ENCODE measurements at places on chromosomes 4 and X. TPM values are rescaled to one million over a fixed set of nuclear protein-coding genes. Genes with fewer than 3 reads are reported as not detected.

The TMEM35A gene
- not detected for total RNA-seq

DNA sequence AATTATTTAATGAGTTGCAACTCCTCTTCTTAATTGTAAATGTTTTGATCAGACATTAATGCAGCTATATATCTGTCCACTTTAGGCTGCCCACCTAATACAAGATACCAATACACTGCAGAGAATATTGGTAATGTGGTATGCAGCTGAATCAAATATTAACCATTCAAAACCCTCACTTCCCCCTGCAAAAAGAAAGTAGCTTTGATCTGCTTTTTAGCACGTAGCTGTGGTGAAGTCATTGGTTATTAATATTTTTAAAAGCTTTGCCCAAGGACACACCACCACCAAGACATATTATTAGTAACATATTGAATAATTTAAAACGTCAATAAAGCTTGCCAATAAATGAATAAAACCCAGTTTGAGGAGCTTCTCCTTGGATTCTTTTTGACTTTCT lies 28.6 kb upstream of the CYP2U1 start:
- DNase-seq = no peak

DNA sequence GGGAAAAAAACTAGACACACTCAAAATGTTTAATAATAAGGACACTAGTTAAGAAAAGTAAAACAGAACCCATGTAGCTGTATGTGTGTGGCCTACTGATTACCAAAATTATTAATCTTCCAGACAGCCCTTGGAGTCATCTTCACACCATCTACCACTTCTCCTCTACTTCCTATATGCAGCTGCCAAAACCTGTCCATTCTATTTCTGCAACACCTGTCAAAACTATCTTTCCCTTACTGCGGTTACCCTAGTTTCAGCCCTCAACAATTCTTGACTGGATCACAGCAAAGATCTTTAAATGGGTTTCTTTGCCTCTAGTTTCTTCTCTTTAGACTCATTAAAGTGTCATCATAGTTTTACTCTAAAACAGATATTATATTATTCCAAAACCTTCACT lies 72.6 kb downstream of the GPR82 start:
- no peak for DNase-seq

DNA sequence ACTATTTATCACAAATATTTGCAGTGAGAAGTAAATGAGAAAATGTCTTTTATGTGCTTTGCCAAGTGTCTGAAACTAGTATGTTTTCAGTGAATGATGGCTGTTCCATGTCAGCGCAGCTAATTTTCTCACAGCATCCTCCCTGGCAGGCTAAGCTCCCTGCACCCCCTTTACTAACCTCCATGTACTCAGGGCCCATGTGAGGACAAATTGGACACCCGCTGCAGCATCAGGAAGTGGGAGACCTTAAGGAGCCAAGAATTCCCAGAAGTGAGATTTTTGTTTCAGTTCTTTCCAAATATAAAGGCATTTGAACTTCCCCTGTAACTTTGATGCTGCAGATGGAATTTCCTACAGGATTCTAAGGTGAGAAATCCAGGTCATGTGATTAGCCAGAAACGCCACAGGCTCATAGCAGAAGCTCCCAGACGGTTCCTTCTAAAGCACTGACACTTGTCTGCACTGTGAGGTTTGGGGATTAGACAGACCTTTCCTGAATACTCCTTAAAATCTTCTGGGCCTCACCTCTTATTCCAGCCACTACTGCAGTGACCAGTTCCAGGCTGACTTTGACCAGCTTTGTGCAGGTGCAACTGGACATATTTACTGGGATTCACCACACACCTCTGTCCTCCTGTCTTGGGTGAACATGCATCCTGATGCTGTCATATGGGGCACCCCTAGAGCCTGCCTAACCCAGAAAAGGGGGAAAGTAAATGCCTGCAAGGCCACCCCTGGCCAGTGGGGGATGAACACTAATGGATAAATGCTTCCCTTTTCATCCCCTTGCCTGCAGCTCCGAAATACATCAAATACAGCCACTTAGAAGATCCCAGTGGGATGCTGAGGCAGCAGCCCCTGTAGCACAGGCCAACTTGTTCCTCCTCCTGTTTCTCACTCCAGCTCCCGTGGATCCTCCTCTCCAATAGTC lies 45.9 kb downstream of the LGI2 start:
- DNase-seq = no peak

DNA sequence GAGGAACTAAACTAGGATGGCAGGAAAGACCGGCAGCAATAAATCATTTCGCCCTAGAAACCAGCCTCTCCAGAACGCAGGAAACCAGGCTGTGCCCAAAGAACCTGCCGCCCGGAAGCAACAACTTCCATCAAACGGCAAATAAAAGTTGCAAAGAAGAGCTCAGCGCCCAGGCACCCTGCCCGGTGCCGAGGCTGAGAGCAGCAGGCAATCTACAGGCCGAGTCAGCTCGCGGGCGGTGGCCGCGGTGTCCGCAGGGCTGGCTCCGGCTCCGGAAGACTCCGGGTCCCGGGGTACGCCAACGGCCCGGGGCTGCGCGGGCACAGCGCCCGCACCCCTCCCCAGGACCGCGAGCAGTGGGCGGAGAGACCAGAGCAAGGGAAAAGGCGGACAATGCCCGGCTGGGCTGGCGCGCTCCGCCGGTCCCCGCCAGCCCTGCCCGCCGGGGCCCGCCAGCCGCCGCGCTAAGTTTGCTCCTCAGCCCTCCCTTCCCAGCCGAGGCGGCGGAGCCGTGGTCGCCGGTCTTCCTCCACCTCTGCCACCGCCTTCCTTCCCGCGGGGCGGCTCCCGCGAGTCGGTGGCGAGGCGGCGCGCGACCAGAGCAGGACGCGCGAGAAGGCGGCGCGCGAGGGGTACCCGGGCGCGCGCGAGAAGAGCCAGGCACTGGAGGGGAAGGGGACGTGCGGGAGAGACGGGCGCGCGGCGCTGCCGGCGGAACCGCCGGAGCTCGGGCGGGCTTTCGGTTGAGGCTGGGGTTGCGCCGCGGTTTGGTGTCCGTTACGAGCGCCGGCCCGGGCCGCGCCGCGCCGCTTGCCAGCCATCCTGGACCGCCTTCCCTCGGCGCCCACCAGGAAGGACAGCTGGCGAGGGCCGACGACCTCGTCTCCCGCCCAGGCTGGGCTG lies 733 bp downstream of the FRYL start:
- peak; percentile 77 for DNase-seq

The BCORL1 gene
- 8.2 TPM for total RNA-seq

- no peak for DNase-seq
These were observed 1074.0 kb upstream of the LCORL start for GRCh38 chr4:19095491-19096046.

- DNase-seq = no peak
These were observed 907.6 kb downstream of the FSTL5 start for GRCh38 chr4:161256172-161256571.

DNA sequence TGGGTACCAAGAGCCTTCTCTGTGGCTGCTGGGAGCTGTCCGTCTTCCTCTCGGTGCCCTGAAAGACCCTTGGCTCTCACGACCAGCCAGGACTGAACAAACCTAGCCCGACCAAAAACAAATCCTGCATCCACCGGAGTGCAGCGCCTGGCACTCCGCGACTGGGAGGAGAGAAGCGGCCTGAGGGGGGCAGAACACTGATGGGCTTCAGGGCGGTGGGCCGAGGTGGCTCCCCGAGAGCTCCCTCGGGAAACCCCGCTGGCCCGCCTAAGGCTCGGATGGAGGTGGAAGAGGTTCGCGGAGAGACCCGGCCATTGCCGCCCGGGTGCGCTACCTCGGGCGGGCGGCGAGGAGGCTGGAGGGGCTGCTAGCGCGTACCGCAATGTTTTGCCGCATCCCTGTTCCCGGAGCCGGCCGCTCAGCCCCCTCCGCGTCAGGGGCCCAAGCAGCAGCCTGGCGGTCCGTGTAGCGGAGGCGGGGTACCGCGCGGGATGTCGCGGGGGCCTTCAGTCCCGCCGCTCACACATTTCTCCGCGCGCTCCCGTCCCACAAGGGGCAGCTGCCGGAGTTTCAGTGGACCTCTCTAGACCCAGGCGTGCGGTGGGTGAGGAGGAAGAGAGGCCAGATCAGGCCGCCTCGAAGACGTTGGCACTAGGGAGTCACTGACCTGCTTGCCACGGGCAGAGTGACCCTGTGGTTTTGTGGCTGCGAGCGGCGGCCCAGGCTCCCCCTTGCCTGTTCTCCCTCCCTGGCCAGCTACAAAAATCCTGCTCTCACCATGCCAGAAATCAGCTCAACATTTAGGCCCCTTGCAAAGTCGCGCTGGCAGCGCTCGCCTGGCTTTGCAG lies 2.2 kb downstream of the SLITRK4 start:
- no peak for DNase-seq

DNA sequence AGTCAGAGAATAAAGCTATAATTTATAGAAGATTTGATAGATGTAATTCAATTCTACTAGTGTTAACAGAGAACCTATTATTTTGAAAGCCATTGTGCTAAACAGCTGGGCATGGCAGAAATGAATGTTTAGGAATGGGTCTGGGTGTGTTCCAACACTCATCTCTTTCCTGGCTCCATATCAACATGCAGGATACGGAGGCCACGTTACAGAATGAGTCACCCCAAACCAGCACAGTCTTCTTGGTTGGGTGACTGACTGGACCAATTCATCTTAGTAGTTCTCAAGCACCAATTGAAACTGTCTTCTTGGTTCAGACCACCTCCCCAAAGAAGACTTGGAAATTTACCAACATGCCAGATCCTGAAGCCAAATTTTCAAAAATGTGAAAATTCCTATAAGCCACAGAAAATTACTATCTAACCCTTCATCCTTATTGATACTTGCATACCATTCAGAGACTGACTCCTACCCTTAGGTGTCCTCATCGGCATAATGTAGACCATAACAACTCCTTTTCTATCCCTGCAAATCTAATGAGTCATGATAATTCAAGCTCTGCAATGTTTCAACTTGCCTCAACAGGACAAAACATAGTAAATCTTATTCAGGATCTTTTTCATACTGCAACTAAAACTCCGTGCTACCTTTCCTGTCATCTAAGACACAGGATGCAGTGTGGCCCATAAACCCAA lies 52.0 kb upstream of the ATOH1 start:
- DNase-seq = no peak

The CSAG3 gene
- not detected for total RNA-seq

DNA sequence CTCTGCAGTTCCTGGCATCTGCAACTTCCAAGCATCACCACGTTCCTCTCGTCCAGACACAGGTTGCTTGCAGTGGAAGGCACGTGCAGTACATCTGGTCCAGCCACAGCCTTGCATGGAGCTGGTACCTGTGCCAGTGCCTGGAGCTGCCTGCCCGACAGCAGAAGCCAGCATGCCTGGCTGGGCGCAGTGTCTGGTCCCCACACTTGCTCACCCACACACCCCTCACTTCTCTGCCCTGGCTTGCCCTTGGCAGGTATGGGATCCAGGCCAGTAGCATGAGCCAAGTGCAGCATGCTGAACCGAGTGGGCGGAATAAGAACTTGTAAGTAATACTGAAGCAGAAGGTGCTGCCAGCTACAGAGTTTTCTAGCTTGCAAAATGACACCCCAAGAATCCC lies 39.9 kb downstream of the SH3BGRL start:
- no peak for DNase-seq

The CLDN34 gene
- not detected for total RNA-seq

- no peak for DNase-seq
These were observed 447.9 kb upstream of the FAM241A start for GRCh38 chr4:111697176-111697942.

The CT45A1 gene
- not detected for total RNA-seq

- no peak for DNase-seq
These were observed 36.7 kb upstream of the EFNB1 start for GRCh38 chrX:68792083-68792482.

The ARSJ gene
- 1.2 TPM for total RNA-seq

DNA sequence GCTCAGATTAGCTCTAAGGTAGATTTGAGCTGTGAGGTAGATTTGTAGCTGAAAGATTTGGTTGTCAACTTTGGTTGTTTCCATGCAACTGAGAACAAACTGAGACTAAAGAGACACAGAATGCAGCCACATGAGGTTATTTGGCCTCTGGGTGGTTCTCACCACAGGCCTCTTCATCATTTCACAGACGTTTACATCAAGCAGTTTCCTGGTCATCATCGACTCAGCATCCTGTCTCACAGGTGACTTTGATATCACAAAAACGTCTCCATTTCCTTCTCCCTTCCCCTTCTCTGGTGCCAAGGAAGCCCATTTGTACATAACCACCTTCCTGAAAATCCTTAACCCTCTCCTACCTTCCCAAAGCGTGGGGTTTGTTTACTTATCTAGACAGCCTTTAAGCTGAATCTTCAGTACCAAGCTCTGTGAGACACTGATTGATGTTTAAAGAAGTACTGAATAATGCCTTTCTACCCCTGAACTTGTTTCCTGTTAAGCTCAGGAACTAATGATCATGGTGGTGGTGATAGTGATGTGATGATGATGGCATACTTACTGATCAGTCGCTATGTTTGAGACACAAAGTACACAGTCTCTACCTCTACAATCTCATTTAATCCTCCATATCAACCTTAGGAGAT lies 81.9 kb downstream of the FAM114A1 start:
- DNase-seq = no peak

GRCh38 chrX:147573266-147573665 lies 338.5 kb upstream of the FMR1 start:
- DNase-seq = no peak

DNA sequence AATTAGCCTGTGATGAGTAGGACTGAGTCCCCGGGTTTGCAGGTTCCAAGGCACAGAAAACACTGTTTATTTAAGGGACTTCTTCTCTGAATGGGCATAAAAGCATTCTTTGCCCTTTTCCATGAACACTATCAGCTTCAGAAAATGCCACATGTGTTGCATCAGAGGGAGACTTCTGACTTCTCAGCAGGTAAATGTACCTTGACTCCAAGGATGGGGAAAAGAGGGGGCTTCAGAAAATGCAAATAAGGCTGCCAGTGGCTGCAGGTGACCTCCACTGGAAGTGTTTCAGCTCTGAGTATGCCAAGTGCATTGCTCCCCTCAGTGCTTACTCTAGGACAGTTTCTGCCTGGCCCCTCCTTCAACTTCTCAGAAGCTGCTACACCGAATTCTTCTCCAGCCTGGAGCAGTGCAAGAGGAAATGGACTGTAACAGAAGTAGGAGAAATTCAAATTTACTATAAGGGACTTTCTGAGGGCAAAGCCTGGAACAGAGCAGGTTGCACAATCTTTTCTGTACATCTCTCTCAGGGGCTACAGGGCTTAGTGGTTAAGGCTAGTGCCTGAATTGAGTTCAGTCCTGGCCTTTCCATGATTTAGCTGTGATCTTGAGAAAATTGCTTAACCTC lies 233.2 kb downstream of the PTTG2 start:
- DNase-seq = no peak

DNA sequence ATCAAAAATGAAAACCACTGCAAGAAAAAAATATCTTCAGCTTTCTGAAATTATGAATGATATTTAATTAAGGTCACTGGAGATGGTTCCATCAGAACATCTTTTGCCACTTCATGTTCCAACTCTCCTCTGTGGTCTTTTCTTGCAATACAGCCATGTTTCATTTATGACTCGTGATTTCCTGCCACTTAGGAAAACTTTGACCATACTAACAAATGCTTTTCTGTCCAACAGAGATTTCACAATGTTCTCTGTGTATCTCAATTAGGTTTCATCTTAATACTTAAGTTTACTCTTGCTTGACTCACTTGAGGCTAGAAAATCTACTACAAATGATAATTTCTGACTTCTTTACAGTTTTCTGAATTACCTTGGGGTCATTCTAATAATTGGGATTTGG lies 330.9 kb downstream of the CXXC4 start:
- DNase-seq = no peak

GRCh38 chrX:17768997-17769396 lies 31.7 kb downstream of the SCML1 start:
- no peak for DNase-seq

- no peak for DNase-seq
These were observed 338 bp upstream of the KLHL2 start for GRCh38 chr4:165207016-165207430.

- DNase-seq = no peak
These were observed 114.3 kb downstream of the VSIG4 start for GRCh38 chrX:65925592-65925991.
